ENCODE measurements at places on chromosomes 13 and 19. TPM values are rescaled to one million over a fixed set of nuclear protein-coding genes. Genes with fewer than 3 reads are reported as not detected.

The RYR1 gene
- 0.26 TPM for total RNA-seq

The FGF21 gene
- not detected for total RNA-seq

The ZNF625 gene
- 12.9 TPM for total RNA-seq

The NXNL1 gene
- not detected for total RNA-seq

The COX6B2 gene
- total RNA-seq = not detected

All from pulmonary artery endothelial cell (primary cell).